Stimulated activated CD8-positive, alpha-beta memory T cell treated with anti-CD3 and anti-CD28 coated beads, Interleukin-2, amount 100 ng/mL, for 1 hour (primary cell): ENCODE measurements at places on chromosomes 4 and X.

DNA sequence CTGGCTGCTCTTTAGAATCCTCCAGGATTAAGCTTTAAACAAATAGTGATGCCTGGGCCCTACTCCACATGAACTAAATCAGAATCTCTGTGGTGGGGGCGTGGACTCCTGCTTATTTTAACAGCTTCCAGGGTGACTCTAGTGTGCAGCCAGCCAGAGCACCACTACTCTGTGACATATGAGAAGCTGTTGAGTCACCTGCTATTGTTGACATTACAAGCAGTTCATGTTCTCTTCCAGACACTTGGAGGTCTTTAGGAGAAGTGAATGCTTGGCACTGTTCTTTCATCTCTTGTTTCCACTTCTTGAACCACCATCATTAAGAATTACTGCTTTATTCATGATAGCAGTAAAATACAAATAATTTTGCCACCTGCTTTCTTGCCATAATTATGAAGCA, 426 bp upstream of the C4orf51 start:
- DNase-seq: no peak

DNA sequence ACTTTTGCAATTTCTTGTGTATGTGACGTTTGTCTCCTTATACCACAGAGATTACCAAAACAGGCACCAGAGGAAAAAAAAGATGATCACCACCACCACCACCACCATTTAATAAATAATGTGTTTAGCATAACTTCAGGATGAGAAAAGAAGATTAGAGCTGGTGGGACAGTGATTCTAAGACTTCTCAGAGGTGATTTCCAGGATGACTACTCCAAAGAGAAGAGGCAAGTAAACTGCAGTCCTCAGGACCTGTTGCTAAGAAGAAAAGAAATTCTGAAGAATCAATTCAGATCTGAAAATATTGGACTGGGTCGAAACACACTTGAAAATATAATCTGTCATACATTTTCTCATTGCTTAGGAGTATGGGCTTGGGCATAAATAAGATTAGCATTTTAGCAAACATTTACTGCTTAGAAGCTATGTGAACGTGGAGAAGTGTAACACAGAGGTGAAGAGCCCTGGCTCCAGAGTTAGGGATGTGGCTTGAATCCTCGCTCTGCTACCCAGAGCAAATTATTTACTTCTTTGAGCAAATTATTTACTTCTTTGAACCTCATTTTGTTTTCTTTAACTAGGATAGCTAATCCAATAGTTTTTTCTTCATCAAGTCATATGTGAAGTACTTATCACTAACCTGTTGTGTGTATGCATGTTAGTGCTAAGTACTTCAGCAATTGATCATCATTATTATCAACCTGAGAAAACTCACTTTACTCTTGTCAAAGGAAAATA, 10.5 kb upstream of the YTHDC1 start:
- DNase-seq: no peak

DNA sequence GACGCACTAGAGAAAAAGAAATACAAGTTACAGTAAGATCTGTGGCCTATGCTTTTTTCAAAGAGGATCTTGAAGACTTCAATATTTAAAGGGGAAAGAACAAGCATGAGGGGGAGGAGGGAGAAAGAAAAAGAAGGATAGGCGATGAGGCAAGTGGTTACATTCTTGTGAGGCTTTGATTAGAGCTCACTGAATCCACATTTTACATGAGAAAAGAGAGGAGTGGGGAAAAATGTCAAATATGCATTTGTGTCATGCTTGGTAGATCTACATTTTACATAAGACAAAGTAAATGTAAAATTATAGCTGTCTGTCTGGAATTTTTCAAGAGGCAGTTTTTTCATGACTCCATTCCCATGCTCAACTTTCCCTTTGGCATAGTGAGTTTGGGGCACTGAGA, 965.9 kb downstream of the FSTL5 start:
- DNase-seq: no peak

DNA sequence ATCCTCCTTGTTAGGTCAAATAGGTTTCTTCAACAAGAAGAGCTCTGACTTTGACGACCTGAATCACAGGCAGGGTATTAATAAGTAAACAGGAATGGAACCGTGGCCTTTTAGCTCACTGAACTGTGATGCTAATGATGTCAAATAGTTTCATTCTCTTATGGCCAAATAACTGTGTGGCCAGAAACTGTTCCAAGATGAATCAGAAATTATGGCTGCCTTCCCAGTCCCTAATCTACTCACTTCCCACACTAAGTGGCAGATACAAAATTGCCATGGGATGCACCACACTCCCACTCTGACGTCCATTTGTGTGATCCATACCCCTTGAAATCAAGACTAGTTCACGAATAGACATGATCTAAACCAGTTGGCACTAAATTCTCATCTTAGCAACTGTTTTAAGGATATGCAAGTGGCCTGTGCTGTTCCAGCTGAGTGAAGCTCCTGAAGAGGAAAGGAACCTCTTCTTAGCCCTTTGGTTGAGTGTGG, 455.4 kb downstream of the IL15 start:
- no peak for DNase-seq

GRCh38 chr4:102263024-102263787, 82.1 kb downstream of the SLC39A8 start:
- no peak for DNase-seq

GRCh38 chr4:2691952-2692435, 64.1 kb downstream of the TNIP2 start:
- no peak for DNase-seq

GRCh38 chr4:66451741-66452140, 781.5 kb upstream of the EPHA5 start:
- no peak for DNase-seq
